ENCODE measurements at places on chromosomes 11 and 22.

DNA sequence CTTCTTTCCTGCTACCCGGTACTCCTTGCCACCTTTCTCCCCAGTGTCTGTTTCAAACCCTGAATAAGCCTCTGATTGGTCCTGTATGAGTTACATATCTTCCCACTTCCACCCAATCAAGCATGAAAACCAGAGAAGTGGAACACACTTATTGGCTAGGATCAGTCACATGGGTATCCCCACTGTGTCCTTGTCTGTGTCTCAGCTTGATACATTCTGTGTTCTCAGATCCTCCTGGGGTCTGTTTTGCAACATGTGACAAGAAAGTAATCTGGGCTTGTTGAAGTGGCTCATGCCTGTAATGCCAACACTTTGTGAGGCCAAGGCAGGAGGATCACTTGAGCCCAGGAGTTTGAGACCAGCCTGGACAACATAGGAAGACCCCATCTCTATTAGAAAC, 23.9 kb downstream of the MCHR1 start:
- no peaks in the 10 kb centered on the region for H3K27me3 ChIP-seq
- H3K36me3 ChIP-seq: no peaks in the 10 kb centered on the region
- H3K27ac ChIP-seq: no peak overlapping the region
- no peak overlapping the region for H3K4me3 ChIP-seq

DNA sequence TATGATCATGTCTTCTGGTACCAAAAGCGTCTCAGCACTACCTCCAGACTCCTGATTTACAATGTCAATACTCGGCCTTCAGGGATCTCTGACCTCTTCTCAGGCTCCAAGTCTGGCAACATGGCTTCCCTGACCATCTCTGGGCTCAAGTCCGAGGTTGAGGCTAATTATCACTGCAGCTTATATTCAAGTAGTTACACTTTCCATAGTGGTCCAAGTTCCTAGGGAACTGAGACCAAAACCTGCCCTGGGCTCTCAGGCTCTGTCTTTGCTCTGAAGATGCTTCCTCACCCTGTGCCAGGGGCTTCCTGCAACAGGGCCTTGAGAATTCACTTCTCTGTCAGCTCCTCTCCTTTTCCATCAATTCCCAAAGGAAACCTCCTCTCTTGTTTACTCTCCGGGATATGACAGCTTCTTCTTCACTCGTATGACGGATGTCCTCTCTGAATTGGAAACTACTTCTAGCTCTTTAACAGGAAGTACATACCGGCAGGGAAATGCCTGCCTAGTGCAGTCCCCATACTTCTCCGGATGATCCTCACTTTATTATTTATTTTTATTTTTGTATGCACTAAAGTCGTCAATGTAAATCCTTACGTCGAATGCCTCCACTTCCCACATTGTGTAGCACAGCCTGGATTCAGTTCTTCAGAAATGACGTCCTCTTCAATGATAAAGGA, 29.6 kb upstream of the PRAME start:
- H3K4me1 ChIP-seq: no peaks in the 10 kb centered on the region
- DNase-seq: no peak
- H3K27me3 ChIP-seq: no peaks in the 10 kb centered on the region

DNA sequence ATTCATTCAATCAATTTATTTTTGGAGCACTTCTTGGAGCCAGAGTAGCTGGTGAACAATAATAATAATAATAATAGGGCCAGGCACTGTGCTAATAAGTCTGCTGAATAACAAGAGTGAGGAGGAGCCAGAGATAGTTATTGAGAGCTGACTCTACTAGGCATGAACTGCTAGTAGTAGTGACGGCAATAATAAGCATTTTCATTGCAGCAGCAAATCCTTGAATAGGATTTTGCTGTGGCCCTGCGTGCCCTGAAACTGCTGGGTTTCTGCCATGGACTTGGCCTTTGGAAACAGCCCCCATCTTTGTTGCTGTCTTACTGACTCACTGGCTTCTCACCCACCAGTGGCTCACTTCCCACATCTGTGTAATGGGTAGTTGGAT, 545.9 kb downstream of the MIAT start:
- H3K4me3 ChIP-seq: no peak overlapping the region
- peaks cover 60% of the 10 kb centered on the region for H3K4me1 ChIP-seq
- H3K36me3 ChIP-seq: no peaks in the 10 kb centered on the region
- peak overlapping the region; percentile 91 for H3K27ac ChIP-seq
- H3K27me3 ChIP-seq: no peaks in the 10 kb centered on the region

DNA sequence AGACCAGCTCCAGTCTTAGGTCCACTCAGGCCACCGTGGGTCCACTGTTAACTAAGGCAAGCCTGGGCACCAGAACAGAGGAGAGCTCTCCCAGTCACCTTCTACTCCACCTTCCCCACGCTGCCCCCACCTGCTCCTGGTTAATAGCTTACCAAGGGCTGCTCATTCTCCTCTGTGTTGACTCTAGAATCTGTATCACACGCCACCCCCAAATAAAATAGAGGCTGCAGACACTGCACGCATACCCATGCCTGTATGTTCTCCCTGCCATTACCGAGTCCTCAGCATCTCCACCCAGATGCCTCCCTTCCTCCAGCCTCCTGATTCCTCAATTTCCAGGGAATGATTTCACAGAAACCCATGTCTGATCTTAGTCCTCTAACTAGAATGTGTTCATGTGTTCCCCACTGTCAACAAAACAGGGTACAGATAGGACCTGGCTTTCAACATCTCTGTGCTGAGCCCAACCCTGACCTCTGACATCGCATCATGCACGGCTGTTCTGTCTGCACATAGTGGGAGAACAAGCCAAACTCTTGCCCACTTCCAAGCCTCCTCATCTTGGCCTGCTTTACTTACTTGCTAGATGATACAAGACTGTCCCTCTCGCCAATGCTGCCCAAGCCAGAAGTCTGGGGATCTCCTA, 49.8 kb downstream of the SMCO4 start:
- no peak for DNase-seq
- no peaks in the 10 kb centered on the region for H3K36me3 ChIP-seq
- no peaks in the 10 kb centered on the region for H3K27me3 ChIP-seq
- no peak overlapping the region for H3K4me3 ChIP-seq
- H3K4me1 ChIP-seq: no peaks in the 10 kb centered on the region

GRCh38 chr11:82521427-82521826, 212.2 kb downstream of the FAM181B start:
- H3K4me3 ChIP-seq: no peak overlapping the region
- no peak for DNase-seq
- no peaks in the 10 kb centered on the region for H3K27me3 ChIP-seq
- no peaks in the 10 kb centered on the region for H3K36me3 ChIP-seq
- H3K27ac ChIP-seq: no peak overlapping the region

DNA sequence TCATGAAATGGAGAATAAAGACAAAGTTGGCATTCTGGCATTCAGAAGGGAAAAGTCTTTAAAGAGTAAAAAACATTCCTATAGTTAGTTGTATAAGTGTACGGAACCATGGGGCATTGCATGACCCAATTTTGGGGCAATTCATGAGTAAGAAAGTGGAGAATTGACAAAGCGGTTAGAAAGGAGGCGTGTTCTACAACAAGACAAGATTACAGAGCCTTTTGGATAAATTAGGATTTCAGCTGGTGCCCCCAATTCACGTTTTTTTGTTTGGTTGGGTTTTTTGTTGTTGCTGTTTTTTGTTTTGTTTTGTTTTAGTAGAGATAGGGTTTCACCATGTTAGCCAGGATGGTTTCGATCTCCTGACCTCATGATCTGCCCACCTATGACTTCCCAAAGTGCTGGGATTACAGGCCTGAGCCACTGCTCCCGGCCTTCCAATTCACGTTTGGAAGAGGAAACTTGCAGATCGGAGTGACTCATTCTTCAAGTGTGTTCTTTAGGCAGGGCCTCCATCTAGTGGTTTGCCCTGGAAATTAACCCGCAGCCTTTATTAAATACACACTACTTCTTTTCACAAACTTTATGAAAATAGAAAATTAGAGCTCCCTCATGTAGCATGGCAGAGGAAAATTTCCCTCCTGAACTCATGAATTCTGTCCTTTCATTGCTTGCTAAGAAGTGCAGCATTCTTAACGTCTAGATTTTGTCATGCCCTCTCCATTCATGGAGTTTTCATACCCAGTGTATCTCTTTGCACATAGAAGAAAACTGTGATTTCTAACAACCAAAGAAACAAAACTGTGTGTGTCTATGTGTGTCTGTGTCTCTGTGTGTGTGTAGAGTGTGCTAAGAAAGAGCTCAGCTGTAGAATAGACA, 118.1 kb downstream of the BBOX1 start:
- H3K27ac ChIP-seq: no peak overlapping the region
- H3K27me3 ChIP-seq: no peaks in the 10 kb centered on the region
- no peak overlapping the region for H3K4me3 ChIP-seq
- H3K36me3 ChIP-seq: no peaks in the 10 kb centered on the region

- no peaks in the 10 kb centered on the region for H3K36me3 ChIP-seq
- H3K4me1 ChIP-seq: peaks cover 19% of the 10 kb centered on the region
- H3K27me3 ChIP-seq: no peaks in the 10 kb centered on the region
- H3K27ac ChIP-seq: no peak overlapping the region
- DNase-seq: no peak
These were observed 66.5 kb downstream of the ARHGAP42 start for GRCh38 chr11:100753571-100753970.

DNA sequence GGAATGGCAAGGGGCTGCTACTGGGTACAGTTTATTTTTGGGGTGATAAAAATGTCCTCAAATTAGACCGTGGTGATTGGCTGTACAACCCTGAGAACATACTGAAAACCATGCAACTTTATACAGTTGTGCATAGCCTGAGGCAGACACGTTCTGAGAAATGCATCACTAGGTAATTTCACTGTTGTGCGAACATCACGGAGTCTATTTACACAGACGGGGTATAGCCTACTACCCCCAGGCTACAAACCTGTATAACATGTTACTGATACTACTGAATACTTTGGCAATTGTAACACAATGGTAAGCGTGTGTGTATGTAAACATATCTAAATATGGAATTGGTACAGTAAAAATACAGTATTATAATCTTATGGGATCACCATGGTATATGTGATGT, 23.6 kb downstream of the NARS2 start:
- no peak for DNase-seq
- no peaks in the 10 kb centered on the region for H3K4me1 ChIP-seq
- peaks cover 20% of the 10 kb centered on the region for H3K36me3 ChIP-seq
- no peak overlapping the region for H3K4me3 ChIP-seq

DNA sequence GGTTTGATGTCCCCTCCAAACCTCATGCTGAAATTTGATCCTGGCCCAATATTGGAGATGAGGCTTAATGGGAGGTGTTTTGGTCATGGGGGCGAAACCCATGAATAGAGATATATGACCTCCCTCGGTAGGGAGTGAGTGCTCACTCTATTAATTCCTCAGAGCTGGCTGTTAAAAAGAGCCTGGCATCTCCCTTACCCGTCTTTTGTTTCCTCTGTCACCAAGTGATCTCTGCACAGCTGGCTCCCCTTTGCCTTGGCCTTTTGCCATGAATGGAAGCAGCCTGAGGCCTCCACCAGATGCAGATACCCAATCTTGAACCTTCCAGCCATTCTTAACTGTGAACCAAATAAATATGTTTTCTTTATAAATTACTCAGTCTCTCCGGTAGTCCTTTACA, 4.5 kb upstream of the CCDC81 start:
- DNase-seq: no peak
- no peak overlapping the region for H3K4me3 ChIP-seq
- H3K27me3 ChIP-seq: no peaks in the 10 kb centered on the region
- peaks cover 11% of the 10 kb centered on the region for H3K4me1 ChIP-seq
- H3K36me3 ChIP-seq: no peaks in the 10 kb centered on the region

DNA sequence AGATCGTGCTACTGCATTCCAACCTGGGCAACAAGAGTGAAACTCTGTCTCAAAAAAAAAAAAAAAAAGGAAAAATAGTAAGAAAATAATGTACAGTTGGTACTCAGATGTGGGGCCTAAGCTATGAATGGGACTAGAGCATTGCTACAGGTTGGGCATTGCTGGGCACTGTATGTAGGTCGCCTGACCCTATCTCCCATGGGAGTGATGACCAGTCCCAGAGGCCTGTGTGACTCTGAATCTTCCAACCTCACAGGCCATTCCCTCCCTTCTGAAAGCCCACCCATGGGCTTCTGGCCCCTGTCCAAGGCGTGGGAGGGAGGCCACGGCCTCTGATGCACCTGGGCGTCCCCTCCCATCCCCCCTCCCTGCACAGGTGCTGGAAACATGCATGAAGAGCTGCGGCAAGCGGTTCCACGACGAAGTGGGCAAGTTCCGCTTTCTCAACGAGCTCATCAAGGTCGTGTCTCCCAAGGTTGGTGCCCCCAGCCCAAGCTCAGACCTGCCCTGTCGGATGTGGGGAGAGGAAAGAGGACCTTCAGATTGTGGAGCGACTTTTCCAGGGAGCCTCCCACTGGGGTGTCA, 9.5 kb downstream of the GGA1 start:
- peaks cover 32% of the 10 kb centered on the region for H3K36me3 ChIP-seq
- DNase-seq: no peak
- peaks cover 6% of the 10 kb centered on the region for H3K4me1 ChIP-seq
- no peak overlapping the region for H3K4me3 ChIP-seq
- H3K27me3 ChIP-seq: no peaks in the 10 kb centered on the region
- no peak overlapping the region for H3K27ac ChIP-seq

DNA sequence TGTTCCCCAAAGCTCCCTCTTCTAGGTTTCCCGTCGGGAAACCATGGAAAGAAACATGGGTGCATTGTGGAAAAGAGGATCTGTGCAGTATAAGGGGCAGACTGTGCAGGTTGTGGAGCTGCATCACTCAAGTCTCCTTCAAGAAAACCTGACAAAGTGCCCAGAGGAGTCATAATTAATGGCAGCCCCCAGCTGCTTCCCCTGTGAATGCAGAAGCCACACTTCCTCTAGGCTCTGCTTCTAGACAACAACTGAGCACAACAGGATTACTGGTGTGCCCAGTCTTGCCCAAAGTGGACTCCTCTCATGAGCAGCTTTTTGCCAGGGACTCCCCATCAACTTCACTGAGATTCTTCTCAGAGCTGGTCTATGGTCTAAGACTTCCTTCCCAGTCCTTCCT, 42.6 kb upstream of the SCUBE2 start:
- no peaks in the 10 kb centered on the region for H3K36me3 ChIP-seq
- no peaks in the 10 kb centered on the region for H3K27me3 ChIP-seq
- no peak overlapping the region for H3K27ac ChIP-seq
- H3K4me3 ChIP-seq: no peak overlapping the region
- no peak for DNase-seq
- no peaks in the 10 kb centered on the region for H3K4me1 ChIP-seq

- H3K36me3 ChIP-seq: no peaks in the 10 kb centered on the region
- no peaks in the 10 kb centered on the region for H3K4me1 ChIP-seq
- no peak overlapping the region for H3K27ac ChIP-seq
- H3K4me3 ChIP-seq: no peak overlapping the region
- H3K27me3 ChIP-seq: no peaks in the 10 kb centered on the region
These were observed 676.8 kb downstream of the OPCML start for GRCh38 chr11:132855516-132855915.

GRCh38 chr11:91788764-91789163, 435.9 kb upstream of the FAT3 start:
- no peaks in the 10 kb centered on the region for H3K4me1 ChIP-seq
- H3K27me3 ChIP-seq: no peaks in the 10 kb centered on the region
- DNase-seq: no peak
- H3K36me3 ChIP-seq: no peaks in the 10 kb centered on the region

GRCh38 chr11:108916290-108916689, 251.4 kb downstream of the DDX10 start:
- H3K4me3 ChIP-seq: no peak overlapping the region
- no peak for DNase-seq
- peaks cover 14% of the 10 kb centered on the region for H3K36me3 ChIP-seq
- H3K27ac ChIP-seq: no peak overlapping the region
- no peaks in the 10 kb centered on the region for H3K27me3 ChIP-seq
- H3K4me1 ChIP-seq: no peaks in the 10 kb centered on the region

GRCh38 chr11:103601225-103601846, 435.1 kb upstream of the DDI1 start:
- no peaks in the 10 kb centered on the region for H3K4me1 ChIP-seq
- H3K36me3 ChIP-seq: no peaks in the 10 kb centered on the region
- no peak overlapping the region for H3K4me3 ChIP-seq

GRCh38 chr22:33688903-33689302, 231.4 kb downstream of the LARGE1 start:
- no peak overlapping the region for H3K27ac ChIP-seq
- no peaks in the 10 kb centered on the region for H3K4me1 ChIP-seq
